Spinal cord (tissue), 10 donors: ENCODE measurements at places on chromosomes 12 and 14. TPM values are rescaled to one million over a fixed set of nuclear protein-coding genes. Genes with fewer than 3 reads are reported as not detected.

DNA sequence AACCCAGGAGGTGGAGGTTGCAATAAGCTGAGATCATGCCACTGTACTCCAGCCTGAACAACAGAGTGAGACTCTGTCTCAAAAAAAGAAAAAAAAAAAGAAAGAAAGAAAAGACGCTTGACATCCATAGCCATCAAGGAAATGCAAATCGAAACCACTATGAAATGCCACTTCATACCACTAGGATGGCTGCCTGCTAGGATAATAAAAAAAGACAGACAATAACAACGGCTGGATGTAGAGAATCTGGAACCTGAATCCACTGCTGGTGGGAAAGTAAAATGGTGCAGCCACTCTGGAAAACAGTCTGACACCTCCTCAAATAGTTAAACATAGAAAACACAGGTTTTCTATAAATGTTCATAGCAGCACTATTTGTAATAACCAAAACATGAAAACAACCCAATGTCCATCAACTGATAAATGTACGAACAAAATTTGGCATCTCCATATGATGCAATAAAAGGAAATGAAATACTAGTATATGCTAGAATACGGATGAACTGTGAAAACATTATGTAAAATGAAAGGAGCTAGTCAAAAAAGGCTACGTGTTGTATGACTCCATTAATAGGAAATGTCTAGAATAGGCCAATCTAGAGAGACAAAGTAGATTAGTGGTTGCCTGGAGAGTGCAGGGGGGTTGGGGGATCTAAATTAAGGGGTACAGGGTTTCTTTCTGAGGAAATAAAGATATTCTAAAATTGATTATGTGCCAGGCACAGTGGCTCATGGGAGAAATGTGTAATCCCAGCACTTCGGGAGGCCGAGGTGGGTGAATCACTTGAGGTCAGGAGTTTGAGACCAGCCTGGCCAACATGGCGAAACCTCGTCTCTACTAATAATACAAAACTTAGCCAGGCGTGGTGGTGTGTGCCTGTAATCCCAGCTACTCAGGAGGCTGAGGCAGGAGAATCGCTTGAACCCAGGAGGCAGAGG, 9.7 kb downstream of the WSB2 start:
- DNase-seq, result no peak

GRCh38 chr14:74302152-74302628, 544 bp downstream of the ABCD4 start:
- DNase-seq, result peak; percentile 9

DNA sequence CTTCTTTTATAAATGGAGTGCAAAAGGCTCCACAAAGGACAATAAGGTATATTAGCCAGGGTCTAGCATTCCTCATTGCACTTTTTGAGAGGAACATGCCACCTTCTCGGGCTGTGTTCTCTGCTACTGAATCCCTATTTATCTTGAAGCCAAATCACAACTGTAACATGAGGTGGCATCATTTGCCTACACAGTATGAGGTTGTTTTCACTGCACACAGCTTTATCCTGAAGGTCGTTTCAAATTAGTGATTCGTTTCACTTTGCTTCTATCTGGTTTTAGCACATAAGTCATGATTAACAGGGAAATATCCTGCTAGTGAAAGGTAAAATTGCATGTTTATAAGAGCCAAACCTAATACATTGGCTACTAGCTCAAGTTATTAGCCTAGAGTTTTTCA, 153.8 kb downstream of the SLC35F4 start:
- no peak for DNase-seq

DNA sequence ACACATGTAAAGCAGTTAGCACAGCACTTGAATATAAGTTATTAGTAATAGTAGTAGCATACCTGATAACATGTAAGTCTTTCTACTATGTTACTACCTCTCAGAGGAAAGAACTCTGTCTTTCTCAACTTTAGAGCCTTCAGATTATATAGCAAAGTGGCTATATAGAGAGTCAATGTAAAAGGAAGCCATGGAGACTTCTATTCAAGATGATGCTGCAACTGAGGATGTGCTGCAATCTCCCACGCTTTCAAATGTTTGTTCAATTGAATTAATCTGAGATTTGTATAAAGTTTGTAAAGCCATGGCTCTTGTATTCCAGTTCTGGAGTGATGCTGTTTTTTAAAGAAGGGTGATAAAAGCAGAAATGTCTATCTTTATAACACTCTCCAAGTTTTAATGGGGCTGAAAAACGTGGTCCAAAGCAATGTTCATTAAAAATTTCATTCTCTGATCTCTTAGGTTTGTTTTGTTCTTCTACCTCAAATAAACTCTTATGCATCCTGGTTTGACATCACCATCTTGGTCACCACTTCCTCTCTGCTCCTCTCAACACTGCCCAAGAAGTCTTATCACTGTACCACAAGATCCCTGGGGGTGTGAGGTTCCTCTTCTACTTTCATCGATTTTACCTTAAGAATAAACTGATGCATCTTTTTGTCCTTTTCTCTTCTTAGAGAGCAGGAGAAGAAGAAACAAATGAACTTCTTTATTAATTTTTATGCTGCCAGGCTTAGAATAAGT, 40.6 kb downstream of the C12orf42 start:
- DNase-seq, result no peak

GRCh38 chr12:117466677-117467362, 105.4 kb upstream of the NOS1 start:
- DNase-seq, result no peak

- DNase-seq, result no peak
Observed at GRCh38 chr12:29103539-29103974, 45.5 kb upstream of the FAR2 start.

- DNase-seq, result no peak
Observed at GRCh38 chr12:114668151-114668885, 15.7 kb downstream of the TBX3 start.

GRCh38 chr12:46214668-46215436, 54.0 kb downstream of the SLC38A1 start:
- no peak for DNase-seq

GRCh38 chr14:79734151-79734550, 477.2 kb downstream of the DIO2 start:
- no peak for DNase-seq

- no peak for DNase-seq
Observed at GRCh38 chr12:124686370-124687173, 119.2 kb upstream of the NCOR2 start.

DNA sequence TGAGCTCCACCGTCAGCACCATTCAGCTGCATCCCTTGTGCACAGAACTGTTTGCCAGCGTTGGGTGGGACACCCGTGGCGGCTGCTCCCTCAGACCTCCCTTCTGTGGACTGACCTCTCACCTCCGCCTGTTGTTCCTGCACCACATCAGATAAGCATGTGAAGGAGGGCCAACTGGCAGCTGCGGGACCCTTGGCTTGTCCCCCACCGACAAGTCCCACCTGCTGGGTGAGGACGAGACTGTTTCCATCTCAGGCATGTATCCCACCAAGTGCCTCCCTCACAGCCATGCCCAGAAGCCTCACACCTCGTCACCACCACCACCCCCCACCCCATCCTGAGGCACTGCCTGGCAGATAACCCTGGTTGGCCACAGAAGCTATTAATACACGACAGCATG, 18.6 kb upstream of the TEAD4 start:
- no peak for DNase-seq

- DNase-seq, result no peak
Observed at GRCh38 chr12:5186715-5187114, 143.0 kb downstream of the KCNA5 start.

GRCh38 chr12:92021666-92022035, 124.0 kb downstream of the BTG1 start:
- DNase-seq, result no peak

DNA sequence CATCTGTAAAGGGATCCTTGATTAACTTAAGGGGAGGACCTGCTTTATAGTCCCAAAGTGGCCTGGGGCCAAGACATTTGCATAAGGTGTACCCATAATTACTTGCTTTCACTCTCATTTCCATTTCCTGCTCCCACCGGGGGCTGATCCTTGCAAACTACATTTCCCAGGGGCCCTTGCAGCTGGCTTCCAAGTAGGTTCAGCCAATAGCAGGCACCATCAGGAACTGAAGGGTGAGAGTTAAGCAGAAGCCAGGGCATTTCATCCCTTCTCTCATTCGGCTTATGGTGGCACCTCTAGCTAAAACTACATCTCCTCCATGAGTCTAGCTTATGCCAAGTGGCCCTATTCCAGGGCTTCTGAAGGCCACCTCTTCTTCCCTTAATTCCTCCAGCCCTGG, 88.8 kb downstream of the CCDC60 start:
- no peak for DNase-seq

DNA sequence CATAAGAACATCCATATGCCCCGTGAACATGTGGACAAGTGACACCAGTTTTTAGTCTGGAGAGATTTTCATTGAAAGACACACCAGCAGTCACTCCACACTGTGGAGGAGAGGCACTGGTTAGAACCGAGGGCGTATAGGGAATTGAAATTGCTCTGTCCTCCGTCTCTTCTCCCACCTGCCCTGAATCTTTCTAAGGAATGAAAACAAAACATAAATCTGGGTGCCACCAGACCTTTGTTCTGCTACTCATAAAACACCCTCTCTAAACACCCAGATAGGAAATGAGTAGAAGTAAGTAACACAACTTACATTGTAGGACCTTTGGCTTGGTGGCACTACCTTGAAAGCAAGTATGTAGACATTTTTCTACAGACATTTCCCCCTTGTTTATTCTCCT, 37.1 kb upstream of the STON2 start:
- DNase-seq, result no peak

DNA sequence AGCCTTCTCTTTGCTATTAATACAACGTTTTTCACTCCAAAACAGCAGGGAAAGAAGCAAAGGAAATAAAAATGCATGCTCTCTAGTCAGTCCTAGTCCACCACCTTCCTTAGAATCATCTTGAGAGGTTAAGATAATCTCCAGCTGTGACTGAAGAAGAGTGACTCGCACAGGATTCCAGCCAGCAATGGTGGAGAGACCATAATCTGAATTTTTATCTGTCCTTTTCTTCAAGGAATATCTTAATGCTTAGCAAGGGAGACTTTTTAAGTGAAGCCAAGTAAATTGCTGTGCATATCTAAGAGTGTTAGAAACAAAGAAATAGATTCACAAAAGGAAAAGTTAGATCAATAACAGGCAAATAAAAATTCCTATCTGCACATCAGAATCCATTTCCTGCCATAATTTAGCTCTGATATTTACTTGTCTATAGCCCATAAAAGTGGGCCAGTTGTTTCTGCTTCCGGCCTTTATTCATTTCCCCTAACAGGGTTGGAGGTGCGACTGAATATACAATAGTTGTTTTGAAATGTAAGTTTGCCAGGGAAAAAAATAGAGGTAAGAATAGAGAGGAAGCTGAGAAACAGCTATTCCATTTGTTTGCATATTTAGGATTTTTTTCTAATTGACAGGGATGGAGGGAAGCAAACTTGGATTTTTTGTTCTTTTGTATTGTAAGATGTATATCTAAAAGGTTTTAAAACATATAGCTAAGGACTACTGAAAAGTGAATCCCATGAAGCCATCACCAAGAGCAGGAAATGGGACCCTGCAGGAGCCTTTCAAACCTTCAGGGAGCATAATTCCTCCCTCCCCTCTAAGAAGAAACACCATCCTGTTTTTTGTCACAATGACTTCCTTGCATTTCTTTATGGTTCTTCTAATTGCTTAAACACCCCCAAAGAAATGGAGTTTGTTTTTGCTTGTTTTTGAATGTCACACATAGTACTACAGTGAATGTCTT, 154.0 kb downstream of the ITPR2 start:
- DNase-seq, result no peak

DNA sequence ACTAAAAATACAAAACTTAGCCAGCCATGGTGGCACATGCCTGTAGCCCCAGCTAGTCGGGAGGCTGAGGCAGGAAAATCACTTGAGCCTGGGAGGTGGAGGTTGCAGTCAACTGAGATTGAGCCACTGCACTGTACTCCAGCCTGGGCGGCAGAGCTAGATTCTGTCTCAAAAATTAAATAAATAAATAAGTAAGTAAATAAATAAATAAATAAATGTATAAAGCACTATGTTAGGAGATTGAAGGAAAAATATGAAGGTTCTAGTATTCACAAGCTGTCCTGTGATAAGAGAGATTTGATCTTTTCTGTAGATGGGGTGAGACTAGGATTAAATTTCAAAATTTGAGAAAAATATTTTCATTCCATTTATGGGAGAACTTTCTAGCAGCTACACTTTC, 5.7 kb downstream of the DNAJC22 start:
- no peak for DNase-seq

- no peak for DNase-seq
Observed at GRCh38 chr12:123065676-123066383, 85.1 kb downstream of the PITPNM2 start.

DNA sequence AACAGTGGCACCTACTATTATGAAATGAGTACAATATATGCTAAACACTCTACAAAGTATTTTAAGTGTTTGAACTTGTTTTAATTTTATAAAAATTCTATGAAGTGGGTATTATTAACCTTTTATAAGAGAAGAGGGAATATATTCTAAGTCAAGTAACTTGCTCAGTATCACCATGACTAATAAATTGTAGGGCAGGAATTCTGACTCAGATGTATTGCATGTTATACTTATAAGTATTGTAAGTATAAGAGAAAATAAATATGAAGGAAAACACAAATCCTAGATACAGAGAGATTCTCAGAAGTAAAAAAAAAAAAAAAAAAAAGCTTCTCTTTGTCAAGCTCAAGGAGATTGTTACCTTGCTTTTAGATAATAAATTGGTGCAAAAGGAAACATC, 893.2 kb downstream of the SLC16A7 start:
- no peak for DNase-seq

DNA sequence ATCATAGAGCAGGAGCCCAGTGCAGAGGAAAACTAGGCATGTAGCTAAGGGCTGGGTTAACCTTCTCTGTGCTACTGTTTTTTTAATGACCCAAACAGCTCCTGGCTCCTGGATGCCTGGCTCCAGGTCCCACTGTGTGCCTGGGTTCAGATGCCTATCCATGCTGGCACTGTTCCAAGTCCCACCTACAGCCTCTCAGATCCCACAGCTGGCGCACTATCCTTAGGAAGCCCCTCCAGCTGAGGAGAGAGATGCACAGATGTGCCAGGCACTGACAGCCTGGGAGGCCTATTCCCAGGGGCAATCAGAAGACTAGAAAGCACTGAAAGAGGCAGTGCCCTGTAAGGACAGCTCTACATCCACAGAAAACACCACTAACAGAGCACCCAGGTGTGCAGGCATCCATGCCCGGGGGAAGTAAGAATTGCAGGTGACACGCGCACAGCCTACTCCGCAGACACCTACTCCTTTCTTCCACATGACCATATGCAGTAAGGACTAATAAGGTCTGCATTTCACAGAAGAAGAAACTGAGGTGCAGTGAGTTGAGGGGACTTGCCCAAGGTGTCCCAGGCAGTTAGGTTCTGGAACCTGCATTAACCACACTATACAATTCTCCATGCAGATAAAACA, 51.2 kb downstream of the PITPNM2 start:
- no peak for DNase-seq

DNA sequence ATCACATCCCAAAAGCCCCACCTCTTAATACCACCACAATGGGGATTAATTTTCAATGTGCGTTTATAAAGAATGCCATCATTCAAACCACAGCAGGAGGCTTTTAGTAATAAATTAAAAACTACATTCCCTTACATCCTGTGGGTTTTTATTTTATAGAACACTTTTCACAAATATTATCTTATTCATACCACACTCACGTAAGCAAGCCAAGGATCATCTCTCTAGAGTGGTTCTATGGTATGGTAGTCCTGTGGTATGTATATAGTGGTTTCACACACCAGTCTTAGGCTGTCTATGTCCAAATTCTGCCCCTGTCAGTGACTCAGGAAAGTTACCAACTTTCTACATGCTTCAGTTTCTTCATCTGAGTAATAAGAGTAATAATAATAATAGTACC, 100.2 kb downstream of the GALC start:
- no peak for DNase-seq

TAS2R7 gene
- 0.33 TPM for total RNA-seq

CD69 gene
- total RNA-seq, result 9.6 TPM

KRT3 gene
- 0.10 TPM for total RNA-seq

CEBPE gene
- total RNA-seq, result 0.17 TPM

CAPZA3 gene
- total RNA-seq, result not detected
